ENCODE measurements at places on chromosomes 5 and 9.
A peak's percentile ranks its signal among the peaks of the same experiment; 100 is the strongest.

GRCh38 chr5:111075520-111075919 lies 4.0 kb downstream of the TSLP start:
- no peak for DNase-seq

DNA sequence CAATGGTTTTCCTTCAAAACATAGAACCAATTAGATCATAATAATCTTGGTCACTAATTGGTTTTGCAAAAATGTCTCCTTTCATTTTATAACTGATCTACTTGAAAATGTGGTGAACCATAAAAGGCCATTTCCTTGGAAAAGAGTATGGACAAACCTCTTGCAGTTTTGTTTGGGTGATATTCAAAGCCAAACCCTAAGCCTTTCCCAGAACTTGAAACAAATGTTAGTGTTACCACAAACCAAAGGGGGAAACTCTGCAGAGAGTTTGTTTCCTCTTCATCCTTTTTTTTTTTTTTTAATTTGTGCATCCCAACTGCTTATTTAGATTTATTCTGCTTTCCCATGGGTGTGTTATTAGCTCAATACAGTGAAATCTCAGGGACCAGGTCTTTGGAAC lies 204.4 kb upstream of the ADAMTSL1 start:
- DNase-seq: no peak

DNA sequence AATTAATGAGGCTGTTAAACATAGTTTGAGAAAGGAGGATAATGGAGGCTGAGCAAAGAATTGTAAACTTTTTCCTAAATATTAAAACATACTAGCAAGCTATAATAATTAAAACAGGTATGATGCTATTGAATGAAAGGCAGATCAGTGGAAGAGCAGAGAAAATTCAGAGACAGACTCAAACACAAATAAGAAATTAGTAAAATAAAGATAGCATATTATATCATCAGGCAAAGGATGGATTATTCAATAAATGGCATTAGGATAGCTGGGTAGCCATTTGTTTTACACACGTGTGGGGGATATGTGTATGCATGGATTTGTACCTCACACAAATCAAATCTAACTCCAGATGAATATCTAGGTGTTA lies 50.6 kb downstream of the MRPS27 start:
- DNase-seq: no peak

GRCh38 chr9:126051446-126052130 lies 275.0 kb upstream of the MVB12B start:
- no peak for DNase-seq

GRCh38 chr5:154031937-154032489 lies 6.7 kb downstream of the FAM114A2 start:
- no peak for DNase-seq

DNA sequence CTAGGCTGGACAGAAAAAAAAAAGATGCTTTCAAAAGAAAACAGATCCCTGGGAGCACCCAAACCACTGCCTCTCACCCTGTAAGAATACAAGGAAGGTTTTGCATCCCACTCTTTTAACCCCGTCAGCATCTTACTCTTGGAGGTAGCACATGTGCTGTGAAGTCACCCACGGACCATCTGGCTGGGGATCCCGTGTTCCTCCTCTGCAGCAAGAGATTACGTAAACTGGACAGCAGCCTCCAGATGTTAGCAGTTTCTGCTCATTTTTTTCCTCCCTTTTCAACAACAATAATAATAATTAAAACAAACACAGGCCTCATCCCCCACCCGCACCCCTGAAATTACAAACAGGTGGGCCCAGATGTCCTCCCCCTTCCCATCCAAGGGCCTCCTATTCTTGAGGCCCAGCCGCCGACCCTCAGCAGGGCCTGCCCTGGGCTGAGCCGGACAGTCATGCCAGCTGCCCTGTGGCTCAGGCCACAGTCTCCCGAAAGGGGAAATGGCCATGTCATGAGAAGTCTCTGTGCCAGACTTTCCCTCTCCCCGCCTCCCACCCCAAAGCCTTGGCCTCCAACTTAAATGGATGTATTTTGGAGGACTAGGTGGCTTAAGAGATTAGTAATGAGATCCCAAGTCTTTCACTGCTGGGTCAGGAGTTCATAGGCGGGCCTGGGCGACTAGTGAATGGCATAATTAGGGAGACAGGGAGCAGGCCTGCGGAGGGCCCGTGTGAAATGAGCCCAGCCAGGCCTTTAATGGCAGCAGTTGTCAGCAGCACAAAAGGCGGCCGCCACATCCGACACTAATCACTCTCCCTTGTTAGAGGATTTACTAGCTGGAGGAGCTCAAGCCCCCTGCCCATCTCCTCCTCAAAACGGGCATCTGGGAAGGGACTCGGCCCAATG lies 165.1 kb downstream of the PAPPA start:
- DNase-seq: peak; percentile 4

DNA sequence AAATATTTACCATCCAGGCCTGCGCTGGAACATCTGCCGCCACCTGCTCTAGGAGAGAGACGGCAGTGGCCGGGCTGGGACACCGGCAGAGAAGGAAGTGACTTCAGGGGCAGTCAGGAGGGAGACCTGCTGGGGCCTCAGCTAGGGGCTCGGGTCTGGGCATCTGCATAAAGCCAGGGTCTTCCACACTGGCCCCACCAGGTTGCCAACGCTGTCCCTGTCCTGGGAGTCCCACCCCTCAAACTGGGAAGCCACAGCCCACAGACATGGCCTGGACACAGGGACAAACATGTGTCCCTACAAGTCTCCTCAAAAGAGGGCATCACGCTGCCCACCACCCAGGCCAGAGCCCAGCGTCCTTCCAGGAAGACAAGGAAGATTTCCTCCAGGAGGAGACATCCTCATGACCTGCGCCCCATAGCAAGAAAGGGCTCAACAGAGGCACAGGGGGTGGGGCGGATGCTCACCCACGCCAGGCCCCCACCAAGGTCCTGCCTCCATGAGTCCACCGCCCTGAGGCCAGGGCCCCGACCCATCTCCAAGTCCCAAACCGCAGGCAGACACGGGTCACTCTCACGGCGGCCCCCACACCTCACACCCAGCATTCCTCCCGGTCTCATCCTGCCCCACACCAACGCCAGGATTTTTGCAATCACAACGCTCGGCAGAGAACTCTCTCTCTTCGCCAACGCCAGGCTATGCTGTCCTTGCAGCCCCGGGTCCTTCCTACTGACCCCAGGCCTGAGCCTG lies 9.0 kb downstream of the VAV2 start:
- no peak for DNase-seq

GRCh38 chr9:18893046-18893445 lies 140.0 kb downstream of the SAXO1 start:
- DNase-seq: no peak

GRCh38 chr9:123657099-123657498 lies 272.8 kb downstream of the DENND1A start:
- DNase-seq: no peak

DNA sequence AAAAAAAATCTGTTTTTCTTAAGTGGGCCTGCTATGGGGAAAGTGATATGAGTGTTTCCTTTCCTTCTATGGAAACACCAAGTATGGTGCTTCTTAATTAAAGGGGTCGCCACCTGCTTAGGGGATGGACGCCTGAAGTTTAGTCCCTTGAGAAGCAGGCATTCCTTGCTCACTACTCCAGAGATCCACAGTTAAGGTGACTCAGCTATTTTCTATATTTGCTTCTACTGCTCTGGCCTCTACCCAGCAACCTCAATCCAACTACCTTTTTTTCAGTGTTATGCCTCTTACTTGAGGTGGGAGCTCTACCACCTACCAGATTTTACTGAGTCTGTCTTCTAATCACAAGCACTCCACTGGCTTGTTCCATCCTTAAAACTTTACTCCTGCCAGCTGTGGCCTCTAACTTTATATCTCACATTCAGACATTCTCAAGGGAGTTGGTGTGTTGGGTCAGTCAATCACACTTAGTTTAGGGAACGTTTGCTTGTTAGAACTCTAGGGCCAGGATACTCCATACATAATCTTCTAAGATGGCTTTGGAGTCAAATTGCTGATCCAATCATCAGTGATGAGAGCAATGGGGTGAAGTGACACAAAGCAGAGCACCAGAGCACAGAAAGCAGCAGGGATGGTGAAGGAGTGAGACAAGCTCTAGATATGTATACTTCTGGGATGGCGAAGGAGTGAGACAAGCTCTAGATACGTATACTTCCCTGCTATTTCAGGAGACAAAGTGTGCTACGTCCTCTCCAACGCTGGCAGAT lies 708.1 kb downstream of the EFNA5 start:
- DNase-seq: no peak

GRCh38 chr5:174837919-174838902 lies 113.8 kb downstream of the MSX2 start:
- peak; percentile 5 for DNase-seq

DNA sequence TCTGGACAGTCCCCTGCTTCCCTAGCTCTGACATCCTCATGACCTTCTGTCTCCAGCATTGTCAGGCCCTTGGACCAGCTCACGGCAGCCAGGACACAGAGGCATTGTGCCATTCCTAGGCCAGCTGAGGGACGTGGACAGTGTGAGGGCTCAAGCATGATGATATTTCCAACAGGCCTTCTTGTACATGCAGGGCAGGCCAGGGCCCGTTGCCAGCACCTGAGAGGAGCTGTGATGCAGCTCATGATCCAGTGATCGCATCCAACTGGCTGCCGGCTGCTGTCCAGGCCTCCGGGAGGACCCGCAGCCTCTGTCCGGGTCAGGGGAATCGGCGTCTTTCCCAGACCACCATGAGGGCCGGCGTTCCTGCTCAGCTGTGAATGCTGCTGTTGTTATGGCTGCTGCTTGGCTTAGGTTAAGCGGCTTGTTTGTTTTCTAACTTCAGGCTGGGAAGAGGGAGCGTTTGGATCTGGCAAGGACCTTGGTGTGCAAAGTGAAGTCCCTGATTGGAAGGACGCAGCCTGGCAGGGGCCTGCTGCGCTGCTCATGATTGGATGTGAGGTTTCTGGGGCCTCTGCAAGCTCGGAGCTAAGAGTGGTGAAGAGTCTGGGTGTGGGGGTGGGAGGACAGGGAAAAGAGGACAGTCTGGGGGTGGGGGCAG lies 53.8 kb downstream of the PDZD2 start:
- peak; percentile 31 for DNase-seq

DNA sequence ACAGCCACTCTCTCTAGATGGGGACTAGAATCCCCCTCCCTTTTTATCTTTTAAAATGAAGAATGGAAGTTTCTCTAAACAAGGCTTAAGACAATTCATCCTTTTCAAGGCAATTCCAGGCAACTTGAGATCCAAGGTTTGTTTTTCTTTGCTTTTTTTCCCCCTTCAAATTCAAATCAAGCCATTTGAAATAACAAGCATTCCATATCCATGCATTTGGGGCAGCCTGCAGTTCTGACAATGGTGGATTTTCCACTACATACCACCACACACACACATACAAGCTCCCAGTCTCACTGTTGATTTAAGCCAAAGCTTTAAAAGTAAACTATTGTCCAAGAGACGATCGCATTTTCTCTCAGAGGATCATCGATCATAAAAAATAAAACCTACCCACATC lies 424 bp downstream of the INSYN2B start:
- DNase-seq: no peak

DNA sequence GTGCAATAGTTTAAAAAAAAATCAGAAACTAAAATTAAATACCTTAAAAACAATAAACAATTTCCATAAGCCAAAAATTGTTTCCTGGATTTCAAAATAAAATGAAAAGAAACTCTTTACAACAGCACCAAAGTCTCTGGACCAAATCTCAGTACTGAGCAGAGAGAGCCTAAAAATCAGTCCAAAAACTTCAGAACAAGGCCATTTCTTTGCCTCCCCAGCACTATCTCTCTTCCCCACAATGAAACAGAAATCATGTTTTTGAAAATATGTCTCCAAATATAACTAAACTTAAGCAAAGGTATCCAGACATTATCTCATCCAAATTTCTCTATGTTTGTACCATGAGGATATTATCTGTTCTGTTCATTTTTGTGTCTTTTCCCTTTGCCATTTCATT lies 1.0 kb downstream of the FREM1 start:
- no peak for DNase-seq

GRCh38 chr9:127943731-127944144 lies 6.1 kb upstream of the DPM2 start:
- DNase-seq: peak; percentile 90

DNA sequence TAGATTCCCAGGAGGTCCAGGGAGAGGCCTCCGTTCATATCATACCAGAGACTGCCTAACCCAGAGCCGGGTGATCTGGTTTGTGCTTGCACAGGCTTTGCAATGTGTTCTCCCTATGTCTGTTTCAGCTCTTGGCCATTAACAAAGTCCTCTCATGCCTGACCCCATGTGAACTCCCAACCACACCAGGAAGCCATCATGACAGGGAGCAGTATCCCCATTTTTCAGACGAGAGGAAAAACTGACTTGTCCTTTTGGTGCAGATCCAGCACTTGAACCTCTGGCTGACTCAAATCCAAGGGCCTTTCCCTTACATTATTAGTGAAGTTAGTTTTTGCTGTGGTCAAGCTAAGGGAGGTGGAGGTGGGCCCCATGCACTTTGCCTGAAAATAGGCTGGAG lies 58.4 kb downstream of the TEX10 start:
- no peak for DNase-seq

DNA sequence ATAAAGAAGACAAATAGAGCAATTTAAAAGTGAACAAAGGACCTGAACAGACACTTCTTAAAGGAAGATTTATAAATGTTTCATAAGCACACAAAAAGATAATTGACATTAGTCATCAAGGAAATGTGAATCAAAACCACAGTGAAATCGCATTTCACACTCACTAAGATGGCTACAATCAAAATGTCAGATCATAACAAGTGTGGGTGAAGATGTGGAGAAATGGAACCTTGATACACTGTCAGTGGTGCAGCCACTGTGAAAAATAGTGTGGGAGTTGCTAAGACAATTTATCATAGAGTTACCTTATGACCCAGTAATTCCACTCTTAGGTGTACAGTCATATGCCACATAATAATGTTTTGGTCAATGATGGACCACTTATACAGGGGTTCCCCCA lies 54.5 kb upstream of the HTR4 start:
- DNase-seq: no peak

GRCh38 chr5:122885045-122885517 lies 39.7 kb downstream of the SNX24 start:
- DNase-seq: no peak

DNA sequence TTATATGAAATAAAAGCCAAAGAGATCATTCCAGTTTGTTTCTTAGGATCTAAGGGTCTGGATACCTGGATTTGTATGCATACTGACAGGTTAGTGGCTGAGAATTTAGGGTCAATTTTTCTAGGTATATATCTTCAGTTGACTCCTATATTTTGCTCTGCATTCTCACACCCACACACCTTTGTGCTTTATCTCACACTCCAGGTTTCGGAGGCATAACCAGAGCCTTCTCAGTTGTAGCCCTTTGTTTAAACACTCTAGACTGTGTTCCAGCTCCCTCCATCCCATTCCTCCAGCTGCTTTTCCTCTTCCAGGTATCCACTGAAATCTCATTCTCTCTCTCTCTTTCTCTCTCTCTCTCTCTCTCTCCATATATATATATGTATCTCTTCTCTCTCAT lies 10.6 kb upstream of the MOCS2 start:
- no peak for DNase-seq

- DNase-seq: no peak
These were observed 36.8 kb upstream of the SEMA4D start for GRCh38 chr9:89534515-89535287.
